Fibroblast of gingiva (primary cell): ENCODE measurements at places on chromosomes 1 and 21.

DNA sequence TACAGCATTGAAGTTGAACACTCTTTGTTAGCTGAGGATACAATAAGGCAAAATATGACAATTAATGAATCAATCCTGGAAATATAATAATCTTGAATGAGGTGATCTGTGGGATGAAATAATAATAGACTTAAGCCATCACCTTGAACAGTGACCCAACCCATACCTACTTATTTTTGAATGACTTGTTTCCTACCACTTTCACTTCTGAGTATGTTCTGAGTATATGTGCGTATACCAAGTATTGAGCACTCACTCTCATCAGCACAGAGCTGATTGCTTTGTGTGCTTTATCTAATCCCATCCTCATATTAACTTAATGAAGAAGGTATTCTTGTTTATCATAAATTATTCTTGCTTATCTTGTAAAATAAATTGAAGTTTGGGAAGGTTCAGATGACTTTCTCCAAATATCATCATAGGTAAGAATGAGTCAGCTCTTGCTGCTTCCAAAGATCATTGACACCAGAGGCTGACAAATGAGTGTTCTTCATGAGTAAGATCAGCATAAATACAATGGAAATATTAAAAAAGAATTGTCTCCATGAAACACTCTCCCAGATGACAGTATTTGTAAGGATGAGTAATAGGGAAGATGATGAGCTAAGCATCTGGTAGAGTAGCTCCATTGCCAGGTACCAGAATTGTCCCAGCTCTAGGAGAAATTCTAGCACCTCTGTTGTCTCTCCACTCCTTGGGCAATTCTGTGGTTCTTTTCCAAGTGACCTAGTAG, 198.1 kb upstream of the KIAA0040 start:
- DNase-seq, result no peak

DNA sequence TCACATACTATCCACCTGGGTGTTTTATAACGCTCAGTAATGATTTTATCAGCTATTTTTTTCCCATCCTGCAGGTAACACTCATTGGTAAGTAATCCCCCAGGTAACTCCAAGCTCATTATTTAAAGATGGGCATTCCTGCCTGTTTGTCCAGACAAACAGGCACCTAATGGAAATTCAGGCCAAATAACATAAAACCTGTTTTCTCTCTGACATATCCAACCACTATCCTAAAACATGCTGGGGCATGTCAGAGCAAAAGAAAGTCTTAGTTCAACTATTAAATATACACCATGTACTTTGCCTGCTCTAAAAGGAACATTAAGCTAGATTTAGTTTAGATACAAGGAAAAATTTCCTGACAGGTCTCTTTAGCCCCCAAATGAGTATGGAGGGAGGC, 987.7 kb downstream of the TTLL7 start:
- no peak for DNase-seq

DNA sequence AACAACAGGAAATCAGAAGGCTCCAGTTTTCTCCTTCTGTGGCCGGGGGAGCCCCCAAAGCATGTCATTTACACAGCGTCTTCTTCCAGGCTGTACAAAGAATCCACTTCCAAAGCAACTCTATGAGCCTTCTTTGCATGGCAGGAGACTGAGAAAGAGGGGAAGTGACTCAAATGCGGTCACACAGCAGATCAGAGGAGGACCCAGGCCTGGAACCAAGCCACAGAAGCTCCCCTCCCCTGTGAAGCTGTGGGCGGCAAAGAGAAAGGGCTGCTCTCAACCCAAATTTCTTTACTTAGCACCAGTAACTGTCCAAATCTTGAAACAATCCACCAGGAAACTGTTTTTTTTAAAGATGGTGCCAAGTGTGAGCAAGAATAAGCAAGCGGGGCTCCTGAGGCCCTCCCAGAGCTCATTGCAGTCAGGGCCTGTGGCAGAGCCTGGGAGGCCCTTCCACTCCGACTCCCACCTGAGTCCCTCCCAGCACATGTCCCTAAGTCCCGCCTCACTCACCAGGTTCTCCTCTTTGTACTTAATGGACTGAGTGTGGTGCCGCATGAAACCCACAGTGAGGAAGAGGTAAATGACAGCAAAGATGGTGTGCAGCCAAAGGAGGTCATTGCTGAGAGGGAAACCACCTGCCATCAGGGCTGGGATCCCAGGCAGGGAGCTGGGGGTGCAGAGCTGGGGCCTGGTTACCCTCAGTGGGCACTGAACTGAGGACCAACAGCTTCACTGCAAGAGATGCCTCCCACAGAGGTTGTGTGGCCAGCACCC, 15.9 kb downstream of the TMEM63A start:
- DNase-seq, result no peak

GRCh38 chr1:165612062-165612461, 19.0 kb upstream of the MGST3 start:
- no peak for DNase-seq

DNA sequence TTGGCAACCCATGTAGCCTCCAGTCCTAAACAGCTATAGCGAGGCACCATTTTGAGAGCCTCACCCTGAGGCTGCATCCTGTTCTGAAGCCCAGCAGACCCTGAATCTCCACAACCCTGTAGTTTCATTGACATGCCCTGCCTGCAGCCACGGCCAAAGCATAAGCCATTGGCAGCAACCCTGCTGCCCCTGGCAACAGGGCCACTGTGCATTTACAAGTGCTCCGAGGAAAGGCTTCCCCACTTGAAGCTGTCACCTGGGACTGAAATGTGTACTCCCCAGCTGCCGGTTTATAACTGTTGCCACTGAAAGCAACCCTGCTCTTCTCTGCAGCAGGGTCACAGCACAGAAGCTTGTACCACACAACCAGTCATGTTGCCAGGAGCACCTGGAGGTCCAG, 124.2 kb upstream of the OLFM3 start:
- DNase-seq, result no peak

- DNase-seq, result peak; percentile 99
These were observed 75.2 kb downstream of the MPZL1 start for GRCh38 chr1:167797015-167797414.

DNA sequence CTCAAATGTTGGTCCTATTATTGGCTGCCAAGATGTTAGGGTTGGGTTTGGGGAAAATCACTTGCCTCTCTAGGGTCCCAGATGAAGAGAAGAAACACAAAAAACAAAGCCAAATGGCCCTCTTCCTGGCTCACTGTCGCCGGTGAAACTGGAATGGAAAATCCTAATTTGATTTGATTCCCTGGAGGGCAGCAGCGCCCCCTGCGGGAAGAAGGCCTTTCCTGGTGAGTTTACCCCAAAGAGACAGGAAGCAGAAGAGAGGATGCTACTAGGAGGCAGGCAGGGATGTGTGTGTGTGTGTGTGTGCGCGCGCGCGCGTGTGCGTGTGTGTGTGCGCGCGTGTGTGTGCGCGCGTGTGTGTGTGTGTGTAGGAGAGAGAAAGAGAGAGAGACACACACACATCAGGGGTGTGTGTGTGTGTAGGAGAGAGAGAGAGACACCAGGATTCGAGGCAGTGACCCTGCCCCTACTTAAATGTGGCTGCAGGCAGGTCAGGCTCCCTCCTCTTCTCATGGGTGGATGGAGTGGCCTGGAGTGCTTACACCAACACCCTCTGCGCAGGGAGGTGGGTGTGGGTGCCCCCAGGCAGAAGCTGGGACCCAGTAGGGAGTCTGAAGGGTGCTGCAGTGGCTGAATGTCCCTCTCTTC, 3.1 kb upstream of the SELENON start:
- DNase-seq, result peak; percentile 72

GRCh38 chr1:7432102-7432899, 338.8 kb upstream of the VAMP3 start:
- no peak for DNase-seq

GRCh38 chr1:7407980-7408770, 362.9 kb upstream of the VAMP3 start:
- DNase-seq, result no peak

DNA sequence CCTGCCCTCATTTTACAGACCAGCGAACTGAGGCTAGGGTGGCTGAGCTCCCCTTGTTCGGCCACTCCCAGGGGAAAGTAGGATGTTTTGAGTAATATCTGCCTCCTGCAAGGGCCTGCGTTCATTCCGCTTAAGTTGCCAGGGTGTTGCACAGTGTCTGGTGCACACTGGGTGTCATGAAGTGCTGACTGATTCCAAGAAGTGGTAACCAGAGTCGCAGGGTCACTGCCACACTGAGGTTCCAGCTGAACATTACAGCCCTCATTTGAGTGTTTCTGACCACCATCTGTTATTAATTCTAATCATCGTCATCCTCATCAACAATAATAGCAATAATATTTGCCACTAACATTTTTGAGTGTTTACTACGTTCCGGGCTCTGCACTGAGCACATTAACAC, 250.6 kb downstream of the KAZN start:
- peak; percentile 92 for DNase-seq

DNA sequence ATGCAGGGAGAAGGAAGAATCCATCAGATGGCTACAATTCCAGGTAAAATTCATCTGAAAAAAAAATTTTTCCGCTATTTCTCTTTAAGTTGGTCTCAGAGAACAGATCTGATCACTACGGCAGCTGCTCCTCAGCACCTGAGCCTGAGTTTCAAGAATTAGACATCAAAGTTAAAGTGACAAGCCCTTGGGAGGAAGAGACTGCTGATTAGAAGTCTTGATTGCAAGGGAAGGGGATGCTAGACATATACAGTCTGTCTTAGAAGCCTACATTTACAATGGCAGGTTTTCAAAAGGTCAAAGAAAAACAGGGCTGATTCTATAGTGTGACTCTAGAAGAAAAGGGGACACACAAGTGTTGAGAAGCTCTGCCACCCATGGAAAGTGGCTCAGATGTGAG, 48.3 kb downstream of the SUSD4 start:
- DNase-seq, result no peak

DNA sequence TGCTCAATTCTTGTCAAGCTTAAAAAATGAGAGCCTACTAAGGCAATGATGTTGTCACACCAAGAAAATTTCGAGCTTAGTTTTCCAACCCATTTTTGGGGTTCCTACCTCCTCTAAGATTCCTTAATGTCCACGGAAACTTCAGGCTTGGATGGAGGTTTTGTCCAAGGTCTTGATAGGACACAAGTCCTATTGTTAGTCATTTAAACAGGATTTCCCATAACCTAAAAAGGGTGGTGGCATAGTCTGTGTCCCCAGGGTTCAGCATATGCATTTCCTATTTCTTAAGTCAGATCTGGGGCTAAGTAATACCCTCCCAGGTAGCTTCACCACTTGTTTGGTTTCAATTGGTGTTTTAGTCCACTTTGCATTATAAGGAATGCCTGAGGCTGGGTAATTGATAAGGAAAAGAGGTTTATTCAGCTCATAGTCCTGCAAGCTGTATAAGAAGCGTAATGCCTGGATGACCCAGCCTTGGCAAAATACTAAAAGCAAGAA, 10.9 kb upstream of the PADI2 start:
- DNase-seq, result no peak

GRCh38 chr1:97668945-97669344, 251.9 kb downstream of the DPYD start:
- peak; percentile 7 for DNase-seq

GRCh38 chr1:213572912-213573647, 414.7 kb upstream of the PROX1 start:
- no peak for DNase-seq

DNA sequence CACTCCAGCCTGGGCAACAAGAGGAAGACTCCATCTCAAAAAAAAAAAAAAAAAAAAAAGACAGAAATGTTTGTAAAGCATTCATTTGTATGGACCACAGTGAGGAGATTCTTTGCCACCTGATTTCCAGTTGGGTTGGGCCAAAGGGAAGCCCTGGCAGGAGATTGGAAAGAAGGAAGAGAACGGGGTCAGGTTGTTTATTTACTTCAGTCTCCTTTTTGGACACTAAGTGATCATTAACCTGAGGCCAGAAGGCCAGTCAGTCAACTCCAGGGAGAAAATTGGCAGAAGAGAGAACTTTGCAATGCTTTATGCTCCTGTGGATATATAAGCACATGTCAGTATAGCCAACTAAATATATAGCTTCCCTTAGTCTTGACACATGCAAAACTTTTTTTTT, 85.9 kb downstream of the NTMT2 start:
- no peak for DNase-seq

DNA sequence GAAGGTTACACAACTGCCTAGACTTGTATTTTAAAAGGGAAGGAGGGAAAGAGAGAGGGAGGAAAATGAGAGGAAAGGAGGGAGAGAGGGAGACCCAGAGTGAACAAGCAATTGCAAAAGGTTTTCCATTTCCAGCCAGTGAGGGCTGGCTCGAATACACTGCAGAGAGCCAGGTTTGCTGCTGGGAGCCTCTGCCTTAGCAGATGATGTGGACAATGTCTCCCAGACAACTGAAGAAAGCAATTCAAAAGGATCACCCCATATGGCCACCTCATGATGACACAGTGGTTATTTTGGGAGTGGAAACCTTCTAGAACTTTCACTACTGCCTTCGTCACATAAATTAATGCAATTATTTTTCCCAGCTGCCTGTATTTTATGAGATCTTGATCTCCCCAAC, 86.4 kb downstream of the BCAR3 start:
- DNase-seq, result peak; percentile 71

DNA sequence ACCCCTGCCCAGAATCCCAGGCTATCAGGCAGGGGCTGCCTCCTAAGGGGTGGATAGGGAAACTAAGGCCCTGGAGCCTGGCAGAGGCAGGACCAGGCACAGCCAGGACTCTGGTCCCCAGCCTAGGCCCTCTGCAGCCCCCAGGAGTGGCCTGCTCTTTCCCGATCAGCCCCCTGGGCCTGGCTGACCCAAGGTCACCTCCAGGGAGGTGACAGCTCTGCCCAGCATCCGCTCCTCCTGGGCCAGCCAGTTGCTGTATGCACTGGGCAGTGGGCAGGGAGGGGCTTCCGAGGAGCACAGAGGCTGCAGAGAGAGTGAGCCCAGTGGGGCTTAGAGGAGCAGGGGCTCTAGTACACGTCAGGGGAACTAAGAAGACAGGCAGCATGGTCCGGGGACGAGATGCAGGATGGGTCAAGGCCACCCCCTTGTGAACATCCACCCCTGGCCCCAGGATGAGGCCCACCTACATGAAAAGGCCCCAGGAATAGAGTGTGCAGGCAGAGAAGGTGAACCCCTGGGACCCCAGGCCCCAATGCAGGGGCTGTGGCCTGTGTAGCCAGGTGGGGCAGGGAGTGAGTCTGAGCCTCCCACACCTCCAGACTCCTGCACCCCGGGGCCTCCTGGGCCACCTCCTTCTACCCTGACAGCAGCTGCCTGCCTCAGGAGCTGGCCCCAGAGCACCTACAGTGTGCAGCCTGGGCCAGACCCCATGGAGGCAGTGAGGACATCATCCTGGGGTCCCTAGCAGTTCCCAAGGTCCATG, 32.8 kb downstream of the WNT9A start:
- no peak for DNase-seq

GRCh38 chr1:59356627-59357026, 59.7 kb downstream of the FGGY start:
- no peak for DNase-seq
